Upper lobe of left lung (tissue), 6 donors: ENCODE measurements at places on chromosomes 3 and 15. TPM values are rescaled to one million over a fixed set of nuclear protein-coding genes. Genes with fewer than 3 reads are reported as not detected.

DNA sequence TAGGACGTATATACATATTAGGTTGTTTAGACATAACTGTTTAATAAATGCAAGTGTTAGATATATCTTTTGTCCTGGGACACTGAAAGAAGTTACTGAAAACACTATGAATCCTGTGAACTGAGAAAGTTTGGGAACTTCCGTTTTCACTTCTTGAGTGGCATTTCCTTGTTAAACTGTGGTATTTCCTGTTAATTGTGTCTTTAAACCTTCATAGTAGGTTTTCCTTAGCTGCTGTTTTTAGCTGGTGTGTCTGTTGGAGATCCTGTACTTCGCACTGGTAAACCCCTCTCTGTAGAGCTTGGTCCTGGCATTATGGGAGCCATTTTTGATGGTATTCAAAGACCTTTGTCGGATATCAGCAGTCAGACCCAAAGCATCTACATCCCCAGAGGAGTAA is 37.1 kb downstream of the ATP6V1A start:
- no peak for DNase-seq

DNA sequence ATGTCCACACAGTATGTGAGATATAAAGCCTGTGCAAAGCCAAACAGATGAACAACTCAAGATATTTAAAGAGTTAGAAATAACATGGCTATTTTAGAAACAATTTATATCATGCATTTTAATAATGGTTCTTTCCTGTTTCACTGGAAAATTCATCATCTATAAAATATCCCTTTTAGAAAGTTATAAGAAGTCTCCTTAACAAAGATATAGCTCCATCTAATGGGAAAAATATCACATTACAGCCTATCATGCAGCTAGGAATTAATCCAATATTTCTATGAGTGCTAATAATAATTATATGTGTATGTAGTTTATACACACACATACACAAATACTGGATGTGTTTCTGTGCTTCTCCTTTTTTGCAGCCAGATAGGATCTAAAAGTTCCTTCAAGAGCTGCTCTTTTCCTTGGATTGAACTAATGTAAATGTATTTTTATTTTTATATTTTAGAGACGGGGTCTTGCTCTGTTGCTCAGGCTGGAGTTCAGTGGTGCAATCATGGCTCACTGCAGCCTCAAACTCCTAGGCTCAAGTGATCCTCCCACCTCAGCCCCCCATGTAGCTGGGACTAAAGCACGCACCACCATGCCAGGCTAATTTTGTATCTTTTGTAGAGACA is 21.6 kb downstream of the RPL22L1 start:
- DNase-seq, result no peak

DNA sequence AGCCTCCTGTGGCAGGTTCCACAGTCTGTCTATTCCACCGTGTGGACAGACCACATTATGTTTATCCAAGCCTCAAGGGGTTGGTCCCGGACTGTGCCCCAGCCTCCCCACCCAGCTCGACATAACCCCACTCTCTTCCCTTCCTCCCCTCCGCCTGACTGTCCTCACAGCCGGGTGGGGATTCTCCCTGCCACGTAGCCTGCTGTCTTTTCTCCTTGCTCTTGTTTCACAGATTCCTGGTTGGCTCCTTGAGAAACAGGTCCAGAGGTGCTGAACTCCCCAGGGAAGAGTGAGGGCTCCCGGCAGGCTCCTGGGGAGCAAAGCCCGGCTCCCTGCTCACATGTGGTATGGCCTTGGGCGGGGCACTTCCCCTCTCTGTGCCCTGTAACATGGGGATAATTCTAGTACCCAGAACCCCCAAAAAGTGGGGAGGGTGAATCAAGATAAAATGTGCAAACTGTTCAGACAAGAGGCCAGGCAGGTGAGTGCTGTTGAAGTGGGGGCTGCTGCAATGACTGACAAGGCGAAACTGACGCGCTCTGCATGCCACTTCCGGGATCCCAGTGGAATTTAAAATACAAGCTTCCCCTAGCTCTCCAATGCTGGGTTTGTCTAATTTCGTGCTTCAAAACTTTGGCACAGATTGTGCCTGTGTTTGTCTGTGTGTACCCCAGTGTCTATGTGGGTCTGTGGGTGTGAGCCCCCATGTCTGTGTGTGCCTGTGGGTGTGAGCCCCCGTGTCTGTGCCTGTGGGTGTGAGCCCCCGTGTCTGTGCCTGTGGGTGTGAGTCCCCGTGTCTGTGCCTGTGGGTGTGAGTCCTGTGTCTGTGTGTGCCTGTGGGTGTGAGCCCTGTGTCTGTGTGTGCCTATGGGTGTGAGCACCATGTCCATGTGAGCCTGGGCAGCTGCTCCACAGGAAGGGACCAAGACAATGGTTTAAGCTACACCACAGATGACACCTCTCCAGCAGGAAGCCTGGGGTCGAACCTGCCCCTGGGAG is 160.6 kb upstream of the IQSEC1 start:
- no peak for DNase-seq

DNA sequence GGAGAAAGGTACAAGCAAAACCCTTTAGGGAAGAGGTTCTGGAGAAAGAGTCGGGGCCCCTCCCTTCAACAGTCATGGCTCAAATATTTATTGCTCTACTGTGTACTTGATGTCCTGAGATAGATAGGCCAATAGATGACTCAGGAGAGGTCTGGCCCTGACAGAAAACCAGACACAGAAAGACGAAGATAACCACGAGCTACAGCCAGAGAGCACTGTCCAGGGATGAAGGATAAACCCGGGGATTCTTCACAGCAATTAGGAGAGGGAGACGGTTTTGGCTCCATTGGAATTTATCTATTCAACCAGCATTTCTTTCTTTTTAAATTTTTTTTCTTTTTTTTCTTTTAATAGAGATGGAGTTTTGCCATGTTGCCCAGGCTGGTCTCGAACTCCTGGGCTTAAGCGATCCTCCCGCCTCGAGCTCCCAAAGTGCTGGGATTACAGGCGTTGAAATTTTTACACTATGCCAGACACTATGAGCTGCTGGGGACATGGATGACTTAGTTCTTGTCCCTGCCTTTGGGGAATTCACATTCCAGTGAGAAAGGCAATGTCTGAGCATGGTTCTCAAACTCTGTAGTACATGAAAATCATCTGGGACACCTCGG is 4.6 kb upstream of the CIDEC start:
- DNase-seq, result no peak

DNA sequence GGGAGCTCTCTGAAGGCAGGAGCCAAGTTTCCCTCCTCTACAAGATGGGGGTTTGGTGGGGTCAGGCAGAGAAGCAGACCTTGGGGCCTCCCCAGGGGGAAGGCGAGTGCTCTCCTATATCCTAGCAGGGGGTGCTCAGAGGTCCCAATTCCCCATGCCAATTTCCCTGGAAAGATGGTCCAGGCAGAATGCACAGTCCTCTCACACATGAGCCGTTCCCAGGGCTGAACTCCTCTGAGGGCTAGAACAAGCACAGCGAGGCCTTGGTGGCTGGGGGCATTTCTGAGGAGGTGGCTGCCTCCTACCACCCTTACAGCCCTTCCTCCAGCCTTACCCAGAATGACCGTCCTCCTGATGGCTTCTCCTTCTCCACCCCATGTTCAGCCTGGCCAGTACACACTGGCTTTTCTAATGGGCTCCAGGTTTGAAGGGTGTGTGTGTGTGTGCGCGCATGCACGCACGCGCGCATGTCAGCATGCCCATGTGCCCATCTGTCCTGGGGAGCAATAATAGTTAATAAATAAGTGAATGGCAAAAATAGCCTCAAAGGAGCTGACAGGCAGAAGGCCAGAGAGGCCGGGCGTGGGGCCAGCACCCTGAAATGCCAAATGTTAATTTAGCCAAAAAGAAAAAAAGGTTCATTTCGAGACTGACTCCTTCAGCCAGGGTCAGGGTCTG is 24.4 kb downstream of the ADCY5 start:
- DNase-seq, result no peak

GRCh38 chr3:112782491-112782890 is 64.2 kb downstream of the CD200R1L start:
- DNase-seq, result no peak

DNA sequence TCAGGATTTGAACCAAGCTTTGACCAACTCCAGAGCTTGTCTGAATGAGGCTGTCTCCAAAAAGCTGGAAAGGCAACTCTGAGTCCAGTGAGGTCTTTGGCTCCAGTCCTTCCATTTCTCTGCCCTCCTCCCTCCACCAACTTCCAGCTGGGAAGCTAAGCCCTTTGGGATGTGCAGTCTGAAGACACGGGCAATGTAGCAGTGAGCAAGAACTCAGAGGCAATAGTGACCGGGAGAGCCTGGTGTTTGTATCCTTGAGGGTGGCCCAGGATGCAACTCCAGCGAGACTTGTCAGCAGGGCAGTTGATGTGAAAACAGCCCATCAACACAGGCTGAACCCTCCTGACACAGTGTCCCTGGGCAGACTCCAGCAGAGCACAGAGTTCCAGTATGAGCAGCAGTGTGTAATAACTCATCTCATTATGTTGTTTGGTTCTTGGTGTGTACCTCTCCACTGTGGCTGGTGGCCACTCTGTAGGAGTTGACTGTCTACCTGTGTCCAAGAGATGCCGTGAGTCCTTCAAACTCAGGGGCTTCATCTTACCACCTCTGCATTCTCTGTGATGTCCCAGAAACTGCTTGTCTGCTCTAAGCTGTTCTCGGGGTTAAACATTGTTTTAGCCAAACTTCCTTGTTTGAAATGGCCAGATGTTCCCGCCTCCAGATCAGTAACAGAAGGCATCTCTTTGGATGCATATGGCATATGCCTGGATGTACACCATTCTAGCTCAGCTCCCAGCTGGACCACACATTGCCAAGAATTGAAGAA is 6.6 kb downstream of the CDCP1 start:
- DNase-seq, result no peak

DNA sequence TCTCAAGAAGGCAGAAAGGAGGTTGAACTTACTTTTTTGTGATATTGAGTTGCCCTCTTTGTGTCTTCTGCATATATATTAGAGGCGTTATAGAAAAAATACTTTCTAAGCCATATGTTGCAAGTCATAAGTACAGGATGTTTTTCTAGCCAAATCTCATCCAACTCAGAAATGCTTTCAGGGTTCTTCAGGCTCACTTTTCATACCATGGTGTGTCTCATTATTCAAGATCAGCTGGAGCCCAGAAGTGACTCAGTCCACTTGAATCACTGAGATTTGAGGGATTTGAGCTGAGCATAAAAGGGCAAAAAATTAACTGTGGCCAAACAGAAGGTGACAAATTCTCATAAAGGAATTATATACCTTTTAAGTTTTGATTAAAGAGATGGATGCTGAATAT is 157.3 kb downstream of the WNT5A start:
- DNase-seq, result peak; percentile 24

DNA sequence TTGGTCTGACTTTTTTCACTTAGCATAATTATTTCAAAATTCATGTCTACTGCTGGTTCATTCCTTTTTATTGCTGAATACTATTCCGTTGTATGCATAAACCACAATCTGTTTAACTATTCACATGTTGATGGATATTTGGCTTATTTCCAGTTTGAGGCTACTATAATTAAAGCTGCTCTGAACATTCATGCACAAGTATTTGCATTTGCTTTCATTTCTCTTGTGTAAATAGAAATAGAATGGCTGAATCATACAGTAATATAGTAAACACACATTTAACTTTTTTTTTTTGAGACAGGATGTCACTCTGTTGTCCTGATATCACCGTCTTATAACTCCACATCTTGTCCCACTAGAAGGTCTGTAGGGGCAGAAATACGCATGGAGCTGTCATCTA is 57.3 kb downstream of the NMNAT3 start:
- no peak for DNase-seq

Gene GOLGA6L7
- not detected for total RNA-seq

Gene SLC9C1
- not detected for total RNA-seq

Gene CSPG4
- 14.5 TPM for total RNA-seq

Gene H1-8
- not detected for total RNA-seq
